ENCODE measurements at places on chromosomes 11 and 22.

- peak; percentile 42 for DNase-seq
These were observed 19.0 kb upstream of the E2F8 start for GRCh38 chr11:19259487-19260345.

DNA sequence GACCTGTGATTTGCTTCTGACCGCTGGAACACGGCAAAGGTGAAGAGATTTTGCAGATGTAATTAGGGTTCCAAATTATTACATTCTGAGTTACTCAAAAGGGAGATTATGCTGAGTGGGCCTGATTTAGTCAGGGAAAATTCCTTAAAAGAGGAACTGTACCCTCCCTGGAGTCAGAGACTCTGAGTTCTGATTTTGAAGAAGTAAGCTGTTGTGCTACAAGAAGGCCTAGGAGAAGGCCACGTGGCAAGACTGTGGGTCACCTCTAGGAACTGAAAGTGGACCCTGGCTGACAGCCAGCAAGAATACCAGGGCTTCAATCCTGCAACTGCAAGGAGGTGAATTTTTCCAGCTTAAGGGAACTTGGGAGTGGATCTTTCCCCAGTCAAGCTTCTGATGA, 45.3 kb downstream of the CHRDL2 start:
- no peak for DNase-seq

GRCh38 chr22:43587574-43587973, 175.8 kb downstream of the MPPED1 start:
- DNase-seq, result no peak

- DNase-seq, result no peak
These were observed 329.6 kb upstream of the B3GAT1 start for GRCh38 chr11:134741453-134742223.

DNA sequence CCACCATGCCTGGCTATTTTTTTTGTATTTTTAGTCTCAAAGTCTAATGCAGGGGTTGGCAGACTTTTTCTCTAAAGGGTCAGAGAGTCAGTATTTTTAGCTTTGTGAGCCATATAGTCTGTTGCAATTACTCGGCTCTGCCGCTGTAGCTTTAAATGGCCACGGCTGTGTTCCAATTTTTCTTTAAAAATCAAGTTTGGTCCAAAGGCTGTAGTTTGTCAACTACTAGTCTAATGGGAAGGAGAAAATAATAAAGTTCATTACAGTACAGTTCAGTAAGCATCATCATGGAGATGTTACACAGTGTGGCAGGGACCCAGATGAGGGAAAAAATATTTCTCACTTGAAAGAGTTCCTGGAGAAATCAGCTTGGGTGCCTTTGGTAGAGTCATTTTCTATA, 107.6 kb downstream of the CSNK2A3 start:
- DNase-seq, result no peak

Data from SW 1271 (cell line).